GM23248 (cell line): ENCODE measurements at places on chromosomes 5 and 9. TPM values are rescaled to one million over a fixed set of nuclear protein-coding genes. Genes with fewer than 3 reads are reported as not detected.

DNA sequence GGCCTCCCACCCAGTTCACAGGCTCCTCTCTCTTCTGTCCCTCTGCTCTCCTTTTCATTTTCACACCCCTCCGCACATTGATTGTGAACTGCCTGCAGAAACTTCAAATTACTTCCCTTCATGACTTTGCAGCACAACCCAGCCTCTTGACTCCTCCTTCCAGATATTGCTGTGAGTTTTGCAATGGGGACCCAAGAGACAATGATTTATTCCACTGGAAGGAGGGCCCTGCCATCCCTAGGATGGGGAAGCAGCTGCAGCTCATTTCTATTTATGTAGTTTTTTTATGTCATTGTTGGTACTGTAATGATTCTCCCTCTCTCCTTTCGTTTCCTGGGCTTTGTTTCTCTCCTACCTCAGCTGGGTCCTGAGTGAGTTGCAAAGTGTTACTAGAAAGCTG is 364.9 kb downstream of the ICE1 start:
- no peak for DNase-seq

CXCL14 gene
- 1.3 TPM in 1 of 2 replicates, not detected in the other for total RNA-seq

PDE6A gene
- not detected in 2 replicates for total RNA-seq

SLC12A7 gene
- 1.6 and 1.9 TPM in 2 replicates for total RNA-seq

PCDHA3 gene
- total RNA-seq, result not detected in 2 replicates

FGD3 gene
- total RNA-seq, result not detected in 2 replicates

PCDH12 gene
- 0.13 TPM in 1 of 2 replicates, not detected in the other for total RNA-seq

DNA sequence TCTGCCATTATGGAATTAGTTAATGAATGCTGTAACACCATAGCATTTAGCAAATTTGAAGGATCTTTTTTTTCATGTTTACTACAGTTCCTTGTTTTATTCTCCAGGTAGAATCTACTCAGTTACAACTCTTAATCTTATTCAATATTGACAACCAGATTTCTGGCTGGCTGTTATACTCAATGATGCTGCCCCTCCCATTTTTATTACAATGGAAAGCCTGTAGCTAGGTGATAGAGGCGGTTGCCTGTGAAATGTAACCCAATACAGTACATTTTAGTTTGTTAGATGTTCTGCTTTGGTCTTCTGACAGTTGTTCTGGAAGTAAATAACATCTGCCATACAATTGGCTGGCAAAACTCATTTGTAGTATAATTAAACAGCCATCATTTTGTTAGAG is 294.2 kb downstream of the DMRTA1 start:
- DNase-seq, result no peak

PCDHGB7 gene
- 14.2 and 14.8 TPM in 2 replicates for total RNA-seq

DNA sequence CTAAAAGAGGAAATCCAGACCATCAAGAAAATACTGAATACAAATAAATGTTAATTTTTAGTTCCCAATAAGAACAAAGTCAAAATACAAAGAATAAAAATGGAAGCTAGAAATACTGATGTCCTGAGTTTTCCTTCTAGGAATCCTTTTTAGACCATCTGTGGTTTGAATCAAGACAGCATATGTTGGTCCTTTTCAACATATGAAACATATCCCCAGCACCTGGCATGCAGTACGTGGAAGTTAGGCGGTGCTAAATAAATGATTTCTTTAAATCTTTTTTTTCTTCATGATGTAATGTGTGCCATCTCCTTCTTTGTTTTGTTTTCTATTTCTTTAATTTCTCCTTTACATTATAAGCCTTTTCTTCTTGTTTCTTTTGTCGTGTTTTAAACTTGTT is 34.0 kb downstream of the KIAA1958 start:
- DNase-seq, result no peak

GRCh38 chr9:96343515-96344360 is 39.8 kb downstream of the SLC35D2 start:
- no peak for DNase-seq

TLX3 gene
- total RNA-seq, result not detected in 2 replicates

- DNase-seq, result no peak
Observed at GRCh38 chr5:155711882-155712281, 615.1 kb upstream of the SGCD start.

DNA sequence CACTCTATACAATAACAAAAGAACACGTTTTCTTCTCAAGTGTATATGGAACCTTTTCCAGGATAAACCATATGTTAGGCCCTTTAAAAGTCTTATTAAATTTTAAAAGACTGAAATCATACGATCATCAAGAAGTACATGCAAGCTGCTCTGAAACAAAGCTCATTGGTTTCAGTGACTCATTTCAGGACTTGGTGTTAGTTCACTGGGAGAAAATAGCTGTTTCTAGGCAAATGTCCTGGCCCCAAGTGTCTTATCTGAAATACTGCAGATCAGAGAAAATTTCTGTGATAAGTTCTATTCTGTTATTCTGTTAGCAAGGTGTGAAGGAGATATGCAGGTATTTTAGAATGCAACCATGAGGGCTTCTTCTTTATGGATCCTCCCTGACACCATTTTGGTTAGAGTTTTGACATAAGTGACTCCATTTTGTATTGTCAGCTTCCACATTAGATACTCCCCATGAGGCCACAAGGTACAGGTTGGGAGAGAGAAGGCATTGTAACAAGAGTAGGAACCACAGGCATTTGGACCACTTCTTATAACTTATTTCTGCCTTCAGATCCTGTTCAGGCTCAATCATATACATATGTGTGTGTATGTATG is 7.5 kb upstream of the CCDC180 start:
- no peak for DNase-seq

NIM1K gene
- total RNA-seq, result 0.63 and 4.9 TPM in 2 replicates

CCDC180 gene
- total RNA-seq, result 0.11 and 0.51 TPM in 2 replicates

TSSK1B gene
- total RNA-seq, result not detected in 2 replicates

DNA sequence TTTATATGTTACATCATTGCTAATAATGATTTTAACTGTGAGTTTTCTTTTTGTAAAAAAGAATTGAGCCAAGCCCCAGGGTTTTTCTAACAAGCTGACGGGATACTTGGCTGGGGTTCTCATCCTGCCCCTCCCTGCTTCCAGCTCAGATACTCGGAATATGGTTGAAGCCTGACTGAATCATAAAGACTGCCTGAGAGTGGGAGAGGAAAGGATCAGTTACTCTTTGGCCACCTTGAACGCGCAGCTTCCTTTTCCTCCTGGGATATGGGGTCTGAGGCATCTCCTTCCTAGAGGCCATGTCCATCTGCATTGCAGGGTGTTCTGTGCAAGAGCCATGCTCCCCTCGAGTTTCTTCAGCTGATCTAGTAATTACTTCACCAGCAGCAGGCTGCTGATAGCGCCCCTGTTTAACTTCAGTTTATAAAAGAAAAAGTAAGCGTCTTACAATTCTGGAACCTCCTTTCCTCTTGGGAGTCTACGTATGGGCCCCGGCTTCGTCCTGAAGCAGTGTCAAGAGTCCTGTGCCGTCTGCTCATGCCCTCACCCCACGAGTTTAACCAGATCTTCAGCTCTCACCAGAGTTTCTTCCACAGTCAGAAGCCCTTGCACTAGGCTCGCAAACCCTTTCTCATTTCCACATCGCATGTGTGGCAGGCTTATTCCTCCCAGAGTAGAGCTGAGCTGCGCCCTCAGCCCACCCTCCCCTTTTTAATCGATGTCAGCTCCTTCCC is 130.0 kb downstream of the MVB12B start:
- peak; percentile 71 for DNase-seq

DNA sequence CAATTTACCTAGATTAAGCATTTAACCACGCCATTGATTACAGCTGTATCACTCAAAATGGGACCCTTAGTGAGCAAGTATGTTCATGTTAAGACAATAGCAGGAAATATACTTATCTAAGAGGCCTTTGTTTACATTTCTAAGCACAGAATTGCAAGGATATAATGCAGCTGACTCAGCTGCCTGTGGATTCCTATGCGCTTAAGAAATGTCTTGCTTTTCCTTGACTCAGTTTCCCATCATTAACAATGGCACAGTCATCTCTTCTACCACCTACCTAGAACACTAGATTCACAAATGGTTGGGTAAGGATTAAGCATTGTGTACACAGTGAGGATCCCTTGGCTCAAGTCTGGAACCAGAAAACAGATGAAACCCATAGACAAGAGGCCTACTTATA is 163.8 kb downstream of the TSSK1B start:
- DNase-seq, result peak; percentile 13

- DNase-seq, result no peak
Observed at GRCh38 chr5:133307275-133307674, 255.5 kb downstream of the HSPA4 start.

RARS1 gene
- 180 and 215 TPM in 2 replicates for total RNA-seq

DNA sequence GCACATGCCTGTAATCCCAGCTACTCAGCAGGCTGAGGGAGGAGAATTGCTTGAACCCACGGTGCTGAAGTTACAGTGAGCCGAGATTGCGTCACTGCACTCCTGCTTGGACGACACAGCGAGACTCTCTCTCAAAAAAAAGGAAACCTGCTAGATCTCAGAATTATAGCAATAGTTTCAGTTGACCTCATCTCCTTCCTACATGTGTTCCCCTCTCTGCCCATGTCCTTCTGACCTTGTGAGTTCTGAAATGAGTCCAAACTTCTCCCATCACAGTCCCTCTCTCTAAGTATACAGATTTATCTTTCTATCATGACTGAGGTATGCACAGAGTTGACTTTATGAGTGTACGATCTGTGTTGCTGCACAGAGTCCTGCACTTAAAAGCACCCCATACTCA is 44.6 kb upstream of the SHOC1 start:
- peak; percentile 47 for DNase-seq

DNA sequence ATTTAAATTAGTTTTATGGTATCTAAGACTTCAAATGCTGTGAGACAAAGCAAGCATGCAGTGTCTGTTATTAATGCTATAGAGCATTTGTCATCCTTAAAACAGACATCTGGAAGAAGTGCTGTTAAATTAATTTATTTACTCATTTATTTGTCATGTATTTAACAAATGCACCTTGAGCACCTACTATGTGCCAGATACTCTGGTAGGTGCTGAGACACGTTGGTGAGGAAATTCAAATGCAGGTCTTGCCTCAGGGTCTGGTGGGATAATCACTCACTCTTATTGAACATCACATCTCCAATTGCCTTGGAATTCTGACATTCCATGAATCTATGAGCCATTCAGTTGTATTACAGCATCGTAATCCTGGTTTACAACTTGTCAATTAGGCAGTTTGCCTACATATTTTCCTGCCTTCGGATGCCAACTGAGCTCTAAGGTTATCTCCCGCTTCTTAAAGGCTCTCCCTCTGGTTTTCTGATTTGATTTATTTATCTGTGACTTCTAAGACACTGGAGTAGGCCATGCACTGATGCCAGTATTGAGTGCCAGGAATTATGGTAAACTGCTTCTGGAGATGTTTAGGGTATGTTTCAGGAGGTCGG is 56.0 kb upstream of the RPS23 start:
- peak; percentile 42 for DNase-seq

DNA sequence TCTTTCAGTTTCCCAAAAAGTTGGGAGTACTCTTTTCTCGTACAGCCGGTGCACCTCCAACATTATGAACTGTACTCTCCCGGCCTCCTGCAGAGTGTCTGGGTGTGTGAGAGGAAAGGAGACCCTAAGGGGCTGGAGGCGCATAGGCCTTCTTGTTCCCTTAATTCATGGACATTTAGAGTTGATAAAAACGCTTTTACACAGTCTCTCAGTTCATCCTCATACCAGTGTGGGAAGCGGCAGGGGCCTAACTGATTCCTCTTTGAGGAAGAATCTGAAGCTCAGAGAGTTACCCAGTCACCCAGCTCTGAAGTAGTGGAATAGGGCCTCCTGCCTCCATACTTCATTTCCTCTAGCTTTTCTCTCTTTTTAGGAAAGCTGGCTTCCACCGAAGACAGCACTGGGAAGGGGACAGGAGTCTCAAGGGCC is 3.3 kb downstream of the MCIDAS start:
- no peak for DNase-seq

DNA sequence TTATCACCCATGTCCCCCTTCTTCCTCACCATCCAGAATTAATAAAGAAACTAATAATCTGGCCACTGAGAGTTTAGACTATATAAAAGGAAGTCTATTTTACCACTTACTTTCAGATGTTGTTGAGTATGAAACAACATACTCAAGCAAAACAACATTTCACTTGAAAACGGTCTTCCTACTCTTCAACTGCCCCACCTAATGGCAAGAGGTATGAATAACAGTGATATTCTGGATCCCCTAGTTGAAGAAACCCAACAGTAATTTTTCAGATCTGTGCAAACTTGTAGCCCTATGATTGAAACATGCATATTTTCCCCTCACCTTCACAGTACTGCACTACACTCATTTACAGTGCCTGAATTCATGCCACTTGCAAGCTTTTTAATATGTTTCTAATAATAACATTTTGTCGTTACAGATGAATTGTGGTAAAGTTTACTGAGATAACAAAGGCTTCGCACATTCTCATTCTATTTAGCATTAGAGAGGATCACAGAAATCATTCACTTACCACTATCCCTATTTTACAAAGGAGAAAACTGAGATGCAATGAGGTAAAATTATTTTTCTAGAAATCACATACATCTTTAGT is 267.9 kb upstream of the PDE4D start:
- peak; percentile 55 for DNase-seq

GCNT4 gene
- 1.4 and 2.8 TPM in 2 replicates for total RNA-seq

GRCh38 chr5:36537724-36538123 is 68.7 kb upstream of the SLC1A3 start:
- no peak for DNase-seq

DNA sequence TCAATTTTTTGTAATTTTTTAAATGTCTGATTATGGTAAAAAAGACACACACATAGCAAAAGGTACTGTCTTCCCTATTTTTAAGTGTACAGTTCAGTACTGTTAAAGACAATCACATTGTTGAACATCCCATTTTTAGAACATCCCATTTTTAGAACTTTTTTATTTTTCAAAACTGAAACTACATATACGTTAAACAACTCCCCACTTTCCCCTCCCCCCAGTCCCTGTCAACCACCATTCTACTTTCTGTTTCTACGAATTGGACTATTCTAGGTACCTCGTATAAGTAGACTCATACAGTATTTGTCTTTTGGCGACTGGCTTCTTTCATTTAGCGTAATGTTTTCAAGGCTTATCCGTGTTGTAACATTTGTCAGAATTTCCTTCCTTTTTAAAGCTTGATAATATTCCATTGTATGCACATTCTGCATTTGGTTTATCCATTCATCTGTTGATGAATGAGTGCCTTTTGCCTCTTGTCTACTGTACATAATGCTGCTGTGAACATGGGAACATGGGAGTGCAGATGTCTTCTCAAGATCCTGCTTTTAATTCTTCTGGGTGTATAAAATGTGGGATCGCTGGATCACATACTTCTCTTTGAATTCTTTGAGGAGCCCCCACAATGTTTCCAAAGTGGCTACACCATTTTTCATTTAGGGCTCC is 154.0 kb downstream of the PIK3R1 start:
- DNase-seq, result no peak

DNA sequence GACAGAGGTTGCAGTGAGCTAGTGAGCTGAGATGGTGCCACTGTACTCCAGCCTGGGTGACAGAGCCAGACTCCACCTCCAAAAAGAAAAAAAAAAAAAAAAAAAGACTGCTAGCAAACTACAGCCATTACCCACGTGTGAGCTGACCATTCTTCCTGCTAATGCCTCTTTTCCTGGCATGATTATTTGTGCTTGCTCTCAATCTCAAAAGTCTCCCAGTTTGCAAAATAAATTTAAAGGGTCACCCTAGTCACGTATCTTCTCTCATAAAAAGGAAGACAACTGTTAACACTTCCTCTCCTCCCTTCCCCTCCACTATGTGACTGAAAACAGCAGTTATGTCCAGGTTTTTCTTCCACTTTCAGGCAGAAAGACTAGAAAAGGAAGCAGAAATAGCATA is 37.2 kb downstream of the TRIM36 start:
- no peak for DNase-seq

- no peak for DNase-seq
Observed at GRCh38 chr5:108862211-108862610, 114.5 kb downstream of the FER start.

KCNN2 gene
- not detected in 2 replicates for total RNA-seq

HACD4 gene
- 4.7 and 7.5 TPM in 2 replicates for total RNA-seq

- DNase-seq, result no peak
Observed at GRCh38 chr5:159972538-159973362, 36.2 kb upstream of the TTC1 start.
